Activated CD4-positive, alpha-beta T cell treated with anti-CD3 and anti-CD28 coated beads, Interleukin-2, amount 10 ng/mL, durations not matched to agents 24 days and 14 days (primary cell): ENCODE measurements at places on chromosomes 6 and 20.
A peak's percentile ranks its signal among the peaks of the same experiment; 100 is the strongest.

- no peak for DNase-seq
Measured at GRCh38 chr6:87164004-87164403, 8.6 kb downstream of the ZNF292 start.

GRCh38 chr6:63923139-63923739 lies 287.6 kb downstream of the PHF3 start:
- no peak for DNase-seq

DNA sequence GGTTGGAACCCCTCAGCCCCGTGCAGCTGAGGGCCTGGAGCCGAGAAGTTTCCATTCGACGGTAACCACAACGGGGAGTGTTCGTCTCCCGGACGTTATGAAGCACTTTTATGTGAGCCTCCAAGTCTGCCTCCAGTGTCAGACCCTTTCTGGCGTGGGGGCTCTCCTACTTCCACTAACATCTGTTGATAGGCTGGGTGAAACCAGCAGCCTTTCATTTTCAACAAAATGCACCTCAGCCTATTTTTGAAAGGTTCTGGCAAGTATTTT lies 257.4 kb downstream of the THBS2 start:
- no peak for DNase-seq

DNA sequence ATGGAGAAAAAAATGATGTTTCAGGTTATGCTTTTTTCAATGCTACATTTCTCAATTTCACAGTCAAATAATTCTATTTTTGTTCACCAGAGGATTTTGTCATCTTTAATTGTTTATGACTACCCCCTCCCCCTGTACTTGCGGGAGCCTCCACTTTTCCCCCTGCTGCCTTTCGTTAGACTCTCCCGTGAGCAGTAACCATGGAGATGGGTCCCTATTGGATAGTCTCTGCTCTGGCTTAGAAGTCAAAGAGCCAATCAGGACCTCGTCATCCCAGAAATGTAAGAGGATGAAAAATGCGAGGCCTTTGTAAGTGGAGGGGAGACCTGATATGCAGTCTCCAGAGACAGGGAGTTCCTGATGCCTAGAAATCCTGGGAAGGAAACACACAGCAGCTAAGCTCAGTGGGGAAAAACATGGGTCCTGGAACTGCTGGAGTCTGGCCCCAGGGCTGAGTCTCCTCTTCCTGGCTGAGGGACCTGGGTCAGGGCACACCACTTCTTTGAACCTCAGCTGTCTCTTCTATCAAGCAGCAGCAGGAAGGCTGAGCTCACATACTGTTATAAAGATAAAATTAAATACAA lies 298.7 kb downstream of the TSHZ2 start:
- DNase-seq = no peak

- no peak for DNase-seq
Measured at GRCh38 chr20:49681850-49682216, 31.8 kb downstream of the B4GALT5 start.

DNA sequence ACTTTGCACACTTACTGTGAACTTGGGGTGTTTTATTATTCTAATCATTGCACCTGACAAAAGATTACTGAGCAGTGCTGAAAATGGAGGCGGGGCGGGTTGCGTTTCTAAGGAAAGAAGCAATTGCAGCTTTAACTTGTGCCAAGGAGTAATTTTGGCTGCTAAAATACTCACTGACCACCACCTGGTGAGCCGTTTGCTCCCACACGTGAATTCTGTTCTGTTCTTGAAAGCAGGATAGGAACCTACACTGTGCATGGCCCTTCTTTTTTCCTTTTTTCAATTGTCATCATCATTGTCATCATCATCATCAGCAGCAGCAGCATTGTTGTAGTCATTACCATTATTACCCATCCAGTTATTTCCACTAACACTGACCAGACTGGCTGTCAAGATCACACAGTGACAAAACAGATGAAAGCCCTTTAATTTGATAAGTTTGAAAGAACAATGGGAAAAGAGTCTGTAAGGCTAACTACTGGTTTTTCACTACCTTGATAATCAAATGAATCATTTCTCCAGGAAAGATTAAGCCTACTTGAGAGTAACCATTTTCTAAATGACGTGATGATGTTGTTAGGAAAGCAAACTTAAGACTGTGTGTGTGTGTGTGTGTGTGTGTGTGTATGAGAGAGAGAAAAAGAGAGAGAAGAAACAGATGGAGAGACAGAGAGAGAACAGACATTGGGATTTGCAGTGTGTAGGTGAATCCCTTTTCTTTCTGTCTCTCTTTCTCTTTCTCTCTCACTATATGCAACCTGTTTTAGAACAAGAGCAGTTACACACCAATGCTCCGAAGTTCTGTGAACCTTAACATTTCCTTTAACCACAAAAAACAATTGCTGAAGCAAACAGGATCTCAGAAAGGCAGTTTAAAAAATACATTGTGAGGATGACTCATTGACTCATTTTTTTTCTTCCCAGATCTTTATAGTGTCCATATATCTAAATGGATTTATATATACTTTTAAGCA lies 3.8 kb downstream of the RIPOR2 start:
- DNase-seq = peak; percentile 74

DNA sequence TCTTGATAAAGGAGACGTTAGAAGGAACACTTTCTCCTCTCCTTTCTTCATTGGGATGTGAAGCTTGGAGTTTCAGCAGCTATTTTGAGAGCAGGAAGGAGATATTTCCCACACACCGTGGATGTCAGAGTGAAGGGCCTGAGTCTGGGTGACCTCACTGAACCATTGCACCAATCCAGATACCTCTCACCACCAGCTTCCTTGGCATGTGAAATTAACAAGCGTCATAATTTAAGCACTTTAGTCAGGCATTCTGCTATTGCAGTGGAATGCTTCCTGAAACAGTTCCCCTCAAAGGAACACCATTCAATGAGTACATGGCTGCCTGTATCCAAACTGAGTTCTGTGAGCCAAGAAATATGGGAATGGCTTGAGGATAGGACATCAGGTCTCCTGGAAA lies 83.7 kb downstream of the CHMP4B start:
- no peak for DNase-seq

GRCh38 chr6:139846538-139847456 lies 472.3 kb upstream of the CITED2 start:
- no peak for DNase-seq
